ENCODE measurements at places on chromosomes 13 and 19.

GRCh38 chr13:69856331-69856730 lies 251.3 kb upstream of the ATXN8OS start:
- no peak for DNase-seq
- no peaks in the 10 kb centered on the region for H3K36me3 ChIP-seq
- H3K27me3 ChIP-seq = no peaks in the 10 kb centered on the region

GRCh38 chr13:112768795-112769481 lies 79.1 kb downstream of the ATP11A start:
- H3K4me1 ChIP-seq = peaks cover 51% of the 10 kb centered on the region
- peak overlapping the region; percentile 12 for H3K4me3 ChIP-seq
- no peaks in the 10 kb centered on the region for H3K27me3 ChIP-seq
- peak overlapping the region; percentile 71 for H3K27ac ChIP-seq

- peak; percentile 58 for DNase-seq
- peaks cover 33% of the 10 kb centered on the region for H3K4me1 ChIP-seq
- H3K27ac ChIP-seq = peak overlapping the region; percentile 92
- H3K27me3 ChIP-seq = peaks cover 26% of the 10 kb centered on the region
Measured at GRCh38 chr19:55005684-55006488, 32.2 kb downstream of the GP6 start.

- H3K27ac ChIP-seq = no peak overlapping the region
- no peak for DNase-seq
- H3K27me3 ChIP-seq = no peaks in the 10 kb centered on the region
- H3K4me1 ChIP-seq = no peaks in the 10 kb centered on the region
- H3K36me3 ChIP-seq = peaks cover 8% of the 10 kb centered on the region
Measured at GRCh38 chr13:60043262-60043661, 120.5 kb downstream of the DIAPH3 start.

- no peak overlapping the region for H3K4me3 ChIP-seq
- H3K4me1 ChIP-seq = no peaks in the 10 kb centered on the region
- H3K36me3 ChIP-seq = no peaks in the 10 kb centered on the region
- no peak overlapping the region for H3K27ac ChIP-seq
- no peaks in the 10 kb centered on the region for H3K27me3 ChIP-seq
Measured at GRCh38 chr13:66429156-66429555, 801.0 kb downstream of the PCDH9 start.

DNA sequence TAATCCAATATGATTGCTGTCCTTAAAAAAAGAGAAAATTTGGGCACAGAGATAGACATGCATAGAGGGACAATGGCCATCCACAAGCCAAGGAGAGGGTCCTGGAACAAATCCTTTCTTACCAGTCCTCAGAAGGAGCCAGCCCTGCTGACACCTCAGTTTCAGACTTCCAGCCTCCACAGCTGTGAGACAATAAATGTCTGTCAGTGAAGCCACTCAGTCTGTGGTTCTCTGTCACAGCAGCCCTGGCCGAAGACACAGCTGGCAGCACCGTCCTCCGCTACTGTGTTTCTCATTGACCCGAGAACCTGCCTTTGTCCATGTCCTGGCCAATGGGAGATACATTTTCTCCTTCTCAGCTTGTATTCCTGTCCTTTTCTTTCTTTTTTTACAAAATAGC lies 207.9 kb downstream of the TM9SF2 start:
- H3K4me3 ChIP-seq = no peak overlapping the region
- H3K36me3 ChIP-seq = no peaks in the 10 kb centered on the region
- no peaks in the 10 kb centered on the region for H3K27me3 ChIP-seq
- no peak for DNase-seq
- no peak overlapping the region for H3K27ac ChIP-seq

DNA sequence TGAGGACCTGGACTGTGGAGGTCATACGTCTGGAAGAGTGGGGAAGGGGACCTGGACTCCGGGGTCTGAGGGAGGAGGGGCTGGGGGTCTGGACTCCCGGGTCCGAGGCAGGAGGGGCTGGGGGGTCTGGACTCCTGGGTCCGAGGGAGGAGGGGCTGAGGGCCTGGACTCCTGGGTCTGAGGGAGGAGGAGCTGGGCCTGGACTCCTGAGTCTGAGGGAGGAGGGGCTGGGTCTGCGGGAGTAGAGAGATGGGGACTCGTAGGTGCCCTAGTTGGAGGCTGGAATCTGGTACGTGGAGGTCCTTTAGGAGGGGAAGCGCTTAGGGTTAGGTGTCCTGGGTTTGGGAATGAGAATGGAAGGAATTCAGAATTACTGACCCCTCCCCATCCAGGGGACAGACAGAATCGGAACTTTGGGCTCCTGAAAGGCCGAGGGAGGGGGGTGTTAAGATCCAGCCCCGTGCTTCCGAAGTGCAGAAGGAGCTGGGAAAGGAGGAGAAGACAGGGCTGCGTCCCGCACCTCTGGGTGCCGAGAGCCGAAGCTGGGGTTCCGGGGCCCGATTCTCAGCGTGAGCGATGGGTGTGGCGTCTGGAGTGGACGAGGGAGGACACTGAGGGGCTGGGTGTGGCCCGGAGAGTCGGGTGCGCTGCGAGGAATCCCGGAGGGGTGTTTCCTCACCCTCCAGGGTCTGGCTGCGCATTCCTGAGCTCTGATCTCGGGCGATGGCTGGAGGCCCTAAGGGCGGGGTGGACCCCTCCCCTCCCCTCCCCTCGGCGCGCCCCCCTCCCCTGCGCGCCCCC lies 608 bp downstream of the MYADM start:
- H3K36me3 ChIP-seq = peaks cover 18% of the 10 kb centered on the region
- no peaks in the 10 kb centered on the region for H3K27me3 ChIP-seq
- H3K4me3 ChIP-seq = peak overlapping the region; percentile 89
- DNase-seq = peak; percentile 60

GRCh38 chr13:27559719-27560118 lies 60.6 kb downstream of the LNX2 start:
- no peaks in the 10 kb centered on the region for H3K27me3 ChIP-seq
- H3K36me3 ChIP-seq = peaks cover 56% of the 10 kb centered on the region
- H3K27ac ChIP-seq = no peak overlapping the region
- H3K4me3 ChIP-seq = no peak overlapping the region
- no peak for DNase-seq
- peaks cover 16% of the 10 kb centered on the region for H3K4me1 ChIP-seq

DNA sequence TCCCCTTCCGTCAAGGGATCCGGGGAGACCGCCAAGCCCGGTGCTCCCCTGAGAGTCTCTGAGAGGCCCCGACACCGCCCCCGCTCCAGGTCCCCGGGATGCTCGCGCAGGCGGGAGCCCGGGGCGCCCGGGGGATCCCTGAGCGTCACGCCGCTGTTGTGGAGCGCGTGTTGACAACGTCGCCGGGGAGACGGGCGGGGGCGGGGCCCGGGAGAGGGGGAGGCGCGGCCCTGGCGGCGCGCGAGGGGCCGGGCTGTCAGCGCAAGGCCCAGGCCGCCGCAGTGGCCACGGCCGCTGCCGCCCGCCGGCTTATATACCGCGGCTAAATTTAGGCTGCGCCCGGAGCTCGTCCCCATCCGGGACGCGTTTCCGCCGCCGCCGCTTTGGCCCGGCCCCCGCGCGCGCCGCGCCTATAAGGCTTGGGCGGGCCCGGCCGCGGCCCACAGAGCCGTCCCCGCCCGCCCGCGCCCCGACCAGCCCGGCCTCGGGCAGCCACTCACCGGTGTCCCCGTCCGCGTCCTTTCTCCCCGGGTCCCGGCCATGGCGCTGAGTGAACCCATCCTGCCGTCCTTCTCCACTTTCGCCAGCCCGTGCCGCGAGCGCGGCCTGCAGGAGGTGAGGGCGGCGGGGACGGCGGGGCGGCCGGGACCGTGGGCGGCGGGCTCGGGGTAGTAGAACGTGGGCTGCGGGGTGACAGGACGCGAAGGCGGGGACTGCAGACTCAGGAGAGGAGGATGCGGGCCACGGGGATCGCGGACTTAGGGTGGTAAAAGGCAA lies at the start of gene KLF2:
TSS of gene KLF2 (plus strand) at position 443 of the 777 bp plus-strand sequence. CDS start at position 541, 98 bp downstream.
- peak within 1 kb of the TSS; percentile 59 for H3K4me3 ChIP-seq
- no peak within 1 kb of the TSS for H3K27ac ChIP-seq
- peaks cover 21% of the 10 kb centered on the region for H3K27me3 ChIP-seq
- peak; percentile 83 for DNase-seq

- no peak overlapping the region for H3K27ac ChIP-seq
- no peak for DNase-seq
- peaks cover 4% of the 10 kb centered on the region for H3K4me1 ChIP-seq
- peaks cover 59% of the 10 kb centered on the region for H3K36me3 ChIP-seq
- no peaks in the 10 kb centered on the region for H3K27me3 ChIP-seq
Measured at GRCh38 chr13:95262837-95263384, 38.3 kb downstream of the ABCC4 start.

DNA sequence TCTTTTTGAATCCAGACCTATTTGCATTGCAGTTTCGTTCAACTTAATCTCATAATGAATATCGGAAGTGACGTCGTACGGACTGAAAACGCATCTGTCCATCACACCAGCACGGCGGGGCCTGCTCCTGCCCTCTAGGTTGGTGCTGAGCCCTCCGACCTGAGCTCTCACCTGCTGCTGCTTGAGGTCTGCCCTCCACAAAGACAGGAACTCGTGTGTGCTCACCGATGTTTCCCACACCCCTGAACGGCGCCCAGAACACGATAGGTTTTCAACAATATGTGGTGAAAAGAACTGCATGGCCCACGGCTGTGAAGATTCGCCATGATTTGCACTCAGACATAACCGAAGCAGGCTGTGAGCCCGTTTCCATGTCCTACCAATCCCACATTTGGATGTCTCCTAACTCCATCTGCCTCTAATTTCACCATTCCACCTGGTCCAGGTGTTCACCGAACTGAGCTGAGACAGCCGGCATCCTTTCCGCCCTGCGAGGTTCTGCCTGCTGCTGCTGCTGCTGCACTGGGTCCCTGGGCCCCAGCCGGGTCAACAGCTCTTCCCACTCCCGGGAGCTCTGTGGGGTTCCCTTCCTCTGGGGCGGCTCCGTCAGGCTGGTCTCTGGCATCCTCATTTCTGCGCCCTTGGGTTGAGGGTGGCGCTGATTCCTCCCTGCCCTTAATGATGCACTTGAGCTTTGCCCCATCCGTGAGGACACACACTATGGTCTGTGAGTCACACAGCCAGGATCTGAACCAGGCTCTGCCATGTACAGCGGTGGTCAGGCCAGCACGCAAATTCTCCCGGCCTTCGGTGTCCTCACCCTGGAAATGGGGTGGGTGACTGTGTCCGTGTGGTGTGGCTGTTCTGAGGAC lies 20.9 kb downstream of the GRTP1 start:
- no peak overlapping the region for H3K27ac ChIP-seq
- no peaks in the 10 kb centered on the region for H3K36me3 ChIP-seq
- peaks cover 3% of the 10 kb centered on the region for H3K27me3 ChIP-seq

DNA sequence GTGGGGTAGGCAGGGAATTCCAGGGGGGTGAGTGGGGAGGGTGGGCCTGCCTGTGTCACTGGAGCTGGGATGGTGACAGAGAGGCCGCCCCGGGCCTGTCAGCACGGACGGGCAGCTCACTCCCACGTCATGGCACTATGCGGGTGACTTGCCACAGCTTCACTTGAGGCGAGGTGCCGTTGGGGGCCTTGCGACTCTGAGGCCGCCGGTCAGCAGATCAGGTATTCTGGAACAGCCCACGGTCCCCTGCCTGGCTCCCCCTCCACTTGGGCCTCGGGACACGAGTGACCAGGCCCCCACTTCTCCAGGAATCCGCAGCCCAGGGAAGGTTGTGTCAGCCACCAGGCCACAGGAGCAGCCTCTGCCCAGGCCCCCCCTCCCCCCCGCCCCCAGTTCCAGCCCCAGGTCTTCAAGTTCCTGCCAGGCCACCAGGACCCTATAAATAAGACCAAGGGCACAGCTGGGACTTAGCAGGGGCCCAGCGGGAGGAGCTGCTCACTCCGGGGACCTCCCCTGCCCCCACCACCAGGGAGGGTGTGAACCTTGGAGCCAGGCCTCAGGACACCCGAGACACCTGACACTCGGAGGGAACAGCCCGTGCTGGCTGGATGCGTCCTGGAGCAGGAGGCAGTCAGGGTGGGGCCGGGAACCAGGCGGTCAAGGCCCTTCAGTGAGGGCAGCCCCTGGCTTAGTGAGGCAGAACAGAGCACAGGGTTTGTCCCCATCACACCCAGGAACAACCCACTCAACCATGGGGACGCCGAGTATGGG lies 2.7 kb upstream of the MIDN start:
- H3K4me1 ChIP-seq = peaks cover 41% of the 10 kb centered on the region
- peaks cover 41% of the 10 kb centered on the region for H3K36me3 ChIP-seq
- H3K27ac ChIP-seq = peak overlapping the region; percentile 14
- no peak overlapping the region for H3K4me3 ChIP-seq
- no peaks in the 10 kb centered on the region for H3K27me3 ChIP-seq
- peak; percentile 42 for DNase-seq

DNA sequence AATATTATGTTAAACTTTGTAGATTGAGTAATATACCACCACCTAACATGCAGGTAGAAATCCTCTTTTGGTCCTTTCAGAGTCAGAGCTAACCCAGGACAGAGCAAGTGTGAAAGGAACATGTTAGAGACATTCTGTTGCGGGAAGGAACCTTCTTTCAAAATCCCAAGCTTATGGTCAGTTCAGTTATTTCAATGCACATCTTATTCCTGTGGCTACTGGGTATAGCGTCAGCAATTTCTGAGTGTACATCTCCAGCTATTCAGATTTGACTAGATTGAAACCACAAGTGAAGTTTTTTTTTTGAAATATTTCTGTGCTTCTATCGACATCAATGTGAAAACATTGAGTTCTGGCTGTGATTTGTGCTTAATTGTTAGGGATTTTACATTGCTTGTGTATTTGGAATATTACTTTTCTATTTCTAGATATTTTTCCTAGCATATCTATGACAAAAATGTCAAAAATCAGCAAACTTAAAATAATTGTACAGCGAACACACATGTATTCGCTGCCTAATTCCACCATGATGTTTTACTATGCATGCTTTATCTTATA lies 165.3 kb downstream of the LMO7 start:
- peaks cover 61% of the 10 kb centered on the region for H3K4me1 ChIP-seq
- H3K36me3 ChIP-seq = peaks cover 21% of the 10 kb centered on the region
- H3K4me3 ChIP-seq = no peak overlapping the region
- no peaks in the 10 kb centered on the region for H3K27me3 ChIP-seq
- no peak for DNase-seq
